ENCODE measurements at places on chromosomes 1 and 21. TPM values are rescaled to one million over a fixed set of nuclear protein-coding genes. Genes with fewer than 3 reads are reported as not detected.

Gene IQGAP3
- 8.9 TPM for polyA plus RNA-seq

Gene UBASH3A
- polyA plus RNA-seq, result 0.08 TPM

Gene PAPPA2
- not detected for polyA plus RNA-seq

- DNase-seq, result no peak
Observed at GRCh38 chr1:224703702-224704101, 87.6 kb downstream of the CNIH3 start.

DNA sequence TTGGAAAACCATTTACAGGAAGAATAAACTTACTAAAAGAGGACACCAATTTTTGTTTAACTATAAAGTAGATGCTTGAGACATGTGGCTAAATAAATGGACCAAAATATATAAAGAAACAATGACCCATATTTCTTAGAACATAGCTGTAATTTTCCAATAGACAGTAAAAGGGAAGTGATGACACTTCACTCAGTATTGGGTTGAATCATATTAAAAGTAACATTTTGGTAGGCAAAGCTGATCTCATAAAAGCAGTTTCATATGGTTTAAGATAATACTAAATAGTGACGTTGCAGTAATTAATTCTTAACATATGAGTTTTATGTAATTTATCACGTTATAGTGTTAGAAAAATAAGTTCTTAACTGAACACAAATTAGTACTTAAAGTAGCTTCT, 308.9 kb upstream of the RUNX1 start:
- DNase-seq, result no peak

- DNase-seq, result no peak
Observed at GRCh38 chr1:7187112-7187493, 401.8 kb downstream of the CAMTA1 start.

DNA sequence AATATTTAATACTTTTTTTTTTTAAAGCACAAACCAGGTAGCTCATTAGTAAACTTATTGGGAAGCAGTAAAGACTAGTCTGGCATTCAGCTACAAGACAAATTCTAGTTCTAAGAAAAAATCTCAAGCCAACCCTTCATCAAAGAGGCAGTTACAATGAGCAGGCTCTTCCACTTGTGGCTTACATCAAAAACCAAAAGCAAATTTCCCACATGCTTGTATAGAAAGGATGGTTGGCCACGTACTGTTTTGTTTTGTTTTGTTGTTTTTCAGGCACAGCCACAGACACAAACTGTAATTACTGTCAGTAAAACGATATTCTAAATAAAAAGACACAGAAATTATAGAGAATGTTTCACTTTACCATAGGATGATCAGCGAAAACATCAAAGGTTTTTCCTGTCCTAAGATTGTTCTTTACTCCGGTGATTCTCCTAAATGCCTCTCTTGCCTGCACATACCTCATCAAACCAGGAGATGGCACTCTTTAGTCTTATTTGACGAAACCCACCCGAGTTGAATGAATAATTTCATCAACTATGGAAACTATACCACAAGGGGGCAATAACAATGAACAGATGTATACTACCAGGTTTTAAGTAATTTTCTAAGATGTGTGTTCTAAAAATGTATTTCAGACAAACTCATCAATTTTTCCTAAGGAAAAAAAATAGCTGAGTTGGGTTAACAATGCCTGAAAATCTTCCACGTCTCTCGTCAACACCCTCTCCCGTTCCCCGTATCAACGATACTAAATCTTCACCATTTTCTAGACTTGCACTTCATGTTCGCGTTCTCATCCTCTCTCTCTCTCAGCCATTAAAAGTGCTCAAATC, 26.9 kb downstream of the RPL5 start:
- DNase-seq, result peak; percentile 59

GRCh38 chr1:9689011-9689706, 37.6 kb downstream of the PIK3CD start:
- no peak for DNase-seq

GRCh38 chr1:10257851-10258250, 47.5 kb downstream of the KIF1B start:
- DNase-seq, result no peak

- DNase-seq, result no peak
Observed at GRCh38 chr1:59452559-59452958, 155.7 kb downstream of the FGGY start.

DNA sequence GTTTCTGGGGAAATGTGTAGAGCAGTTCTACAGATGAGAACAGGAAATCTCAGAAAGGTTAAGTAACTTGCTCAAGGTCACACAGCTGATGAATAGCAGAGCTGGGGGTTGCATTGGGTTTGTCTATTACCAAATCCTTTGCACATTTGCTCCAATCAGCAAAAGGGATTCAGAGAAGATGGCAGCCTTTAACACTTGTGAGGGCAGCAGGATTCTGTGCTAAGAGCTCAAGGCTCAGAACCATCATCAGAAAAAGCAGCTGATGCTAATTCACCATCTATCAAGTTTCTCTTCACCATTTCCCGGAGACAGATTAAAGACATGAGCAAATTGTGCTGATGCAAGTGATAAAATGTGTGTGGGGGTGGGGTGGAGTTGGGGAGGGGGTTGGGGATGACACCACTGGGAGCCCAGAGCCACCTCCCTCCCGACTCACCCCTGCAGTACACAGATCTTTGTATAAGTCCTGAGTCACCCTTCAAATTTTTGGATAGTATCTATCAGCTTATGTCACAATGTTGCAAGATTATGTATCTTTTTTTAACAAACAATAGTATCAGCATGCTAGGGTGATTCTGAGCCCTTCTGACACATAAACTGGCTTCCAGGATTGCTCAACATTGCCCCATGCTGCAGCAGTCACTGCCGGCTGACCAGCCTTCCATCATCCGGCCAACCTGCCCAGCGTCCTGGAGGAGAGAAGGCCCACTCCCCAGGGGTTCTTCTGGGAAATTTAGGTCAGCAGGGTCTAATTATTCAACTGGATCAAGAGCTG, 2.8 kb upstream of the SPSB1 start:
- no peak for DNase-seq

GRCh38 chr1:48735796-48736195, 40.9 kb downstream of the BEND5 start:
- no peak for DNase-seq
